ENCODE measurements at places on chromosomes 2 and 18.
A peak's percentile ranks its signal among the peaks of the same experiment; 100 is the strongest.

GRCh38 chr18:77344786-77345500, 95.3 kb downstream of the GALR1 start:
- no peak for DNase-seq

- DNase-seq: no peak
Observed at GRCh38 chr2:101809698-101810097, 112.2 kb downstream of the MAP4K4 start.

GRCh38 chr2:176612736-176613135, 343.5 kb downstream of the MTX2 start:
- DNase-seq: no peak

GRCh38 chr2:127655209-127656073, 9.5 kb downstream of the GPR17 start:
- no peak for DNase-seq

DNA sequence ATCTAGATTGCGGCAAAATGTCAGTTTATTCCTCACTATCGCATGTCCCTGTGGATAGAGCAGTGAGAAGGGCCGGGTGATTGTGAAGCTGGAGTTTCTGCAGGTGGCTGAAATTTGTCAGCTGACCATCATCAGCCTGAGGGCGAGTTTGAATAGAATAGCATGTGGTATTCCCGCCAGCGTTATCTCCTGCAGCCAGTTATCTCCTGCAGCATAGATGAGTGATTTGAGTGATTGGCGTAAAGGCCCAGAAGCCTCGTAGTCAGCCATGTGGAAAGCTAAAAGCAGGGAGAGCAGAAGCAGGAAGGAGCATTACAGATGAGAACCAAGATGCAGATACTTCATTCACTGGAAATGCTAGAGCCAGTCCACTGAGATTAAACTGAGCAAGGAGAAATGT, 65.5 kb downstream of the CABLES1 start:
- DNase-seq: no peak

- DNase-seq: no peak
Observed at GRCh38 chr2:165631089-165631488, 161.6 kb downstream of the CSRNP3 start.

GRCh38 chr2:85303780-85304531, 23.8 kb downstream of the TGOLN2 start:
- DNase-seq: no peak

- DNase-seq: peak; percentile 14
Observed at GRCh38 chr18:80159713-80160636, 50.9 kb downstream of the ADNP2 start.

- no peak for DNase-seq
Observed at GRCh38 chr2:20565623-20566236, 85.2 kb downstream of the HS1BP3 start.

Measured in inflammatory macrophage treated with lipopolysaccharide for 1 hour (primary cell).